ENCODE measurements at places on chromosomes 16 and 17. TPM values are rescaled to one million over a fixed set of nuclear protein-coding genes. Genes with fewer than 3 reads are reported as not detected.

TBC1D3 gene
- not detected for total RNA-seq

KRTAP9-6 gene
- total RNA-seq: not detected

CUEDC1 gene
- 10.7 TPM for total RNA-seq

TEX19 gene
- 0.38 TPM for total RNA-seq

SLC6A2 gene
- not detected for total RNA-seq

- DNase-seq: no peak
- no peak overlapping the region for H3K27ac ChIP-seq
- no peaks in the 10 kb centered on the region for H3K27me3 ChIP-seq
Measured at GRCh38 chr16:60655514-60656153, 1380.6 kb downstream of the CDH8 start.

DNA sequence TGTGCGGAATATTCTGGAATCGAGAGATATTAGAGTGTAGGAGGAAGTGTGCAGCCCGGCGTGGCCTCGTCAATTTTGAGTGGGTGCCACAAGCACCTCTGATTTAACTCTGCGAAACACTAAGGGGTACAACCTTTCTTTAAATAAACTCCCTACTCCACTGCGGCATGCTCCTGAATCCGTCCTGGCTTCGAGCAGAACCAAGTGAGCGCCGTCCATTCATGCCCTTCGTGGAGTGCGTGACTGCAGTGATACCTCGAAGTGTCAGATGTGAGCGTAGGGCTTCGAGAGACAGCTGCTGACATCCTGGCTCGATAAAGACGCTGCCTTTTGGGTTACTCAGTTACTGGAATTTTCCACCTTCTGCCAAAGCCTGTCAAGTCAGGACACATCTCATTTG, 128.8 kb downstream of the FOXL1 start:
- H3K27ac ChIP-seq: no peak overlapping the region
- no peaks in the 10 kb centered on the region for H3K36me3 ChIP-seq
- DNase-seq: no peak
- no peaks in the 10 kb centered on the region for H3K27me3 ChIP-seq
- H3K4me1 ChIP-seq: no peaks in the 10 kb centered on the region

GRCh38 chr16:82328881-82329469, 159.0 kb upstream of the MPHOSPH6 start:
- no peaks in the 10 kb centered on the region for H3K36me3 ChIP-seq
- no peaks in the 10 kb centered on the region for H3K4me1 ChIP-seq
- DNase-seq: no peak

- H3K4me1 ChIP-seq: peaks cover 12% of the 10 kb centered on the region
- H3K27me3 ChIP-seq: no peaks in the 10 kb centered on the region
- DNase-seq: peak; percentile 49
Measured at GRCh38 chr17:44007346-44008204, 3.2 kb downstream of the NAGS start.

DNA sequence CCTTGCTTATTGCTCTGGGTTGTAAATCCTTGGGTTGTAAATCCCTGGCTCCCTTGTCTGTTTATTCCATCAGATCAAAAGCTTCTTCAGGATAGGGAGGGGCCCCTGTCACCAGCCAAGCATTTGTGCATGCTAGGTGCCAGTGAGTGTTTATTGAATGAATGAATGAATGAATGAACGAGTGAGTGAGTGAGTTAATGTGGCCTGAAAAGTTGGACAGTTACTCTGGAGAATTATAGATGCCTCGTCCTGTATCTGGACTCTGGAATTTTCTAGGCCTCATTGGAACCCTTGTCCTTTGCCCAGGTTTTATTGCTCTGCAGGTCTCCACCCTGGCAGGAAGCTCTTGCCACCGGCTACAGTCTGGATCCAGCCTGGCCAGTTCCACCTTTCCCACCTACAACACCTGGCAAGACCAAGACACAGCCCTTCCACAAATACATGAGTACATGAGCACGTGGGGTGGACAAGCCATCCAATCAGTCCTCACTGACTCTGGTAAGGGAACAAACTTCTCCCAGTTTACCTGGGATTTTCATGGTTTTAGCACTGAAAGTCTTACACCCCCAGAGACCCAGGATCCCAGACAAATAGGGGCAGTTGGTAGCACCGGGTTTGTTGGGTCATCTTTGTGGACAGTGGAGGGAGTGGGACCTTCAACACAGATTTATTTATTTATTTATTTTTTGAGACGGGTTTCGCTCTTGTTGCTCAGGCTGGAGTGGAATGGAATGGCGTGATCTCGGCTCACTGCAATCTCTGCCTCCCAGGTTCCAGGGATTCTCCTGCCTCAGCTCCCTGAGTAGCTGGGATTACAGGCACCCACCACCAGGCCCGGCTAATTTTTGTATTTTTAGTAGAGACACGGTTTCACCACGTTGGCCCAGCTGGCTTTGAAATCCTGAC, 14.7 kb upstream of the CDH1 start:
- DNase-seq: no peak
- no peaks in the 10 kb centered on the region for H3K27me3 ChIP-seq
- H3K36me3 ChIP-seq: no peaks in the 10 kb centered on the region

DNA sequence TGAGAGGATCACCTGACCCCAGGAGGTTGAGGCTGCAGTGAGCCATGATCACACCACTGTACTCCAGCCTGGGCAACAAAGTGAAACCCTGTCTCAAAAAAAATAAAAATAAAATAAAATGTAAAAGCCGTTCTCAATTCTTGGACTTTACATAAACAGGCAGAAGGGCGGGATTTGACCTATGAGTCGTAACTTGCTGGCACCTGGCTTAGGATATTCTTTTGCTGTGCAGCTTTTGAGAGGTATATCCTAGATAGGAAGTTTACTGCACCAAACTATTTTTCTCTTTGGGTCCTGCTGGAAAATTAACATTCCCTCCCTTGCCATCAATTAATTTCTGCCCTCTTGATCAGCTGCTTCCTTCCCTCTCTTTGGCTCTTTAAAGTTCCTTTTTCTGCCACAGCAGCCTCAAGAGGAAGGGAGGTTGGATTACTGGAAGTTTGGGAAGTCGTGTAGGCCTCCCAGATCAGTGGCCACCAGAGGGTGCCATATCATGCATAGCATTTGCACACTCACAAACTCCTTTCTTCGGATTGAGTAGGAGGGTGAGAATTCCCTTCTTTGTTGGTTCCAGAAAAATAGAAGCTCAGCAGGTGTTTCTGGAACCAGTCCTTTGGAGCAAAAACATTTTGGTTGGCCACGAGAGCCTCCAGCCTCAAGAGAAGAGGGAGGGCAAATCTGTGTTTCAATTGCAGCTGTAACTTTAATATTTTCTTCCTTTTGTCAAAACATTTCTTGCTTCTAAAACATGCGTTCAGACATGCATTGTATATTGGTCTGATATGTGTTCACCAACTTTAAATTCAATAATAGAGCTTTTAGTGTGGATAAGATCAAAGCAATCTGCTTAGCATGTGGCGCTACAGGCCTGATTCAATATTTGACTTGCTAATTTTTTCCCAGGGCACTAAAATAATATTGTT, 147.3 kb downstream of the CCDC182 start:
- no peak overlapping the region for H3K4me3 ChIP-seq
- no peaks in the 10 kb centered on the region for H3K27me3 ChIP-seq
- DNase-seq: peak; percentile 79
- no peaks in the 10 kb centered on the region for H3K36me3 ChIP-seq
- H3K4me1 ChIP-seq: no peaks in the 10 kb centered on the region
- H3K27ac ChIP-seq: no peak overlapping the region

DNA sequence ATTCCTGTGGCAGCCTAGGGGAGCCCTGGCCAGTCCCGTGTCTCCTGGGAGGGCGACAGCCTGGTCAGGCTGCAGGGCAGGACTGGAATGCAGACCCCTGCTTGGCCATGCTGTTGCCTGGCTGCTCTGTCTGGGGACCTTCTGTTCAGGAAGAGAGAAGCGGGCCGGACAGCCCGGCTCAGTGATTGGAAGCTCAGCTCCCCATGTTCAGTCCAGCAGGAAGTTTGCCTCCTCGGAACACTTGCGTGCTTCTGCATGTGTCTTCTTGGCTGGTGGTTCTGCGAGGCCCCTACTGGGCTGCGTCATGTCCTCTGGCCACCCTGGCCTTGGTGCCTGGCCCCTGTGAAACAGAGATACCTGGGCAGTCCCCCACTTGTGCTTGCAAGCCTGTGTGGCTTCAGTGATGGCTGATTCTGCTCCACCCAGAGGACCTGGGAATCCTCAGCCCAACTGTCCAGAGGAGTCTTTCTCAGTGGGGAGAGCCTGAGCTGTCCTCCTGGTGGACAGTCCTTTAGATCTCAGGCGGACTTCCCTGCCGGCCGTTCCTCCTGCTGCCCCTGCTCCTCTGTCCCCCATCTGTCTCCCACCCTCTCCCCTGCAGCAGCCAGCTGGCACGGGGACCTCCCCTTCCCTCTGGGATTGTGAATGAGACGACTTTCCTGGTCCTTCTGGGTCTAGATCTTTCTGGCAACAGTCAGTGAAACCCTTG, 279.5 kb downstream of the SEC14L1 start:
- no peak for DNase-seq
- no peaks in the 10 kb centered on the region for H3K36me3 ChIP-seq
- H3K4me3 ChIP-seq: no peak overlapping the region

- no peaks in the 10 kb centered on the region for H3K36me3 ChIP-seq
- DNase-seq: no peak
- no peaks in the 10 kb centered on the region for H3K27me3 ChIP-seq
- H3K4me1 ChIP-seq: no peaks in the 10 kb centered on the region
- H3K4me3 ChIP-seq: no peak overlapping the region
Measured at GRCh38 chr17:11608396-11608795, 10.1 kb downstream of the DNAH9 start.

DNA sequence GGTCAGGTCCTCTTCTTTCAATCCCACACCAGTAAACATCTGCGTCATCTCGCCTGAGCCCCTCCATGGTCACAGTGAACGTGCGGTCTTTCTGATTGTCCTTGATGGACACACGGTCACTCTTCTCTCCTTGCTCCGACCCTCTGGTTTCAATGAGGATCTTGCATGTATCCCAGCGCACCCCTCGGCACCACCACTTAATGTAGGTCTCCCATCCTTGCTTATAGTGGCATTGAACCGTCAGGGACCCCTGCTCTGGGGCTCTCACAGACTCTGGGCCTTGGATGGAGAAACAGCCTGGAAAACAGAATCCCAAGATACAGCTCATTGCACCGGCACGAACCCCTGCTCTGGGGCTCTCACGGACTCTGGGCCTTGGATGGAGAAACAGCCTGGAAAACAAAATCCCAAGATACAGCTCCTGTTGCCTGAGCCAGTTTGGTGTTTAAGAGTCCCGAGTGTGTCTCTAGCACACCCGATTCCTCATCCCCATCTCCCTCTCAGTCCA, 5.4 kb downstream of the CD300LB start:
- H3K27ac ChIP-seq: no peak overlapping the region
- peaks cover 2% of the 10 kb centered on the region for H3K27me3 ChIP-seq
- H3K36me3 ChIP-seq: no peaks in the 10 kb centered on the region
- no peak overlapping the region for H3K4me3 ChIP-seq

DNA sequence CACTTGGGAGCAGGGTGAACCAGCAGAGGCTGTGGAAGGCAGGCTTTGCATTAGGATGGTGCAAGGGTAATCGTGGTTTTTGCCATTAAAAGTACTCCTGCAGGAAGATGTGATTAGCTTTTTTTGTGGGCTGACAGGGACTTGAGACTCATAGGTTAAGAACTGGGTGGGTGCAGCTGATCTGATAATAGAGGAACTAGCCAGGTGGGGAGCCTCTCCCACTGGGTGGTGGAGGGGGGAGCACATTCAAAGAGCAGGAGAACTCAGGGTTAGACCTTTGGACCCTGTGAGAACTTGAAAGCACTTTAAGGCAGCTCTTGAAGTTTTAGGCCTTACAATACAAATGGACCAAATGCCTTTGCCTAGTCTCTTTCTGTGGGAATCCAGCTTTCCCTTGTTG, 32.4 kb downstream of the CCL4 start:
- H3K27me3 ChIP-seq: no peaks in the 10 kb centered on the region
- DNase-seq: no peak
- H3K36me3 ChIP-seq: no peaks in the 10 kb centered on the region
- no peak overlapping the region for H3K27ac ChIP-seq

- H3K4me1 ChIP-seq: no peaks in the 10 kb centered on the region
- H3K36me3 ChIP-seq: no peaks in the 10 kb centered on the region
- H3K27ac ChIP-seq: no peak overlapping the region
- H3K27me3 ChIP-seq: no peaks in the 10 kb centered on the region
- DNase-seq: no peak
- H3K4me3 ChIP-seq: no peak overlapping the region
Measured at GRCh38 chr17:41163828-41164227, 3.3 kb upstream of the KRTAP4-4 start.

GRCh38 chr16:30186782-30187555, 3.6 kb downstream of the CORO1A start:
- DNase-seq: no peak
- H3K27me3 ChIP-seq: peaks cover 14% of the 10 kb centered on the region
- H3K4me1 ChIP-seq: peaks cover 3% of the 10 kb centered on the region
- H3K27ac ChIP-seq: no peak overlapping the region
- no peak overlapping the region for H3K4me3 ChIP-seq
- no peaks in the 10 kb centered on the region for H3K36me3 ChIP-seq

- no peak overlapping the region for H3K4me3 ChIP-seq
- DNase-seq: no peak
- no peaks in the 10 kb centered on the region for H3K4me1 ChIP-seq
Measured at GRCh38 chr16:12486386-12486785, 317.3 kb downstream of the CPPED1 start.

DNA sequence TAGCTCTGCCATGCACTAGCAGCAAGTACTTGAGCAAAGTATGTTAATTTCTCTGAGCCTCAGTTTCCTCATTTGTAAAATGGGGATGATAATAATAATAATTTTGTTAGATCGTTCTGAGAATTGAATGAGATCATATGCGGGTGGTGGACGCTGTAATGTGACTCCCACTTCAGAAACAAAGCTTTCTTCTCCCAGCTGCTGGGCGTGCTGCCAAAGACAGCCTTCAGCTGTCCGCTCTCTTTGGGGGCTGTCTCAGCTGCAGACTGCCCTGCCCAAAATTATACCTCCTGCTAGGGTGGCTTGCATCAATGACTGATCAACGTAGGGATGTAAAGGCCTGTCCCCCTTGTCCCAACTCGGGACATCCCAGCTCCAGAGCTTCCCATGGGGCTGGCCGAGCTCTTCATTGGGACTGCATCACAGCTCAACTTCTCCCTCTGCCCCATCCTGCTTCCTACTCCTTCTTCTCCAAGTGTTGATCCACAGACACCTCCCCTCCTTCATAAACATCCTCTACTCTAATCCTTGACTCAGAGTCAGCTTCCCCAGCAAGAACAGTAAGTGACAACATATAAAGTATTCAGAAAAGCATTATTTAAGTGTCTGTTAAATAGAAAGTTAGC, 30.7 kb upstream of the CDH5 start:
- H3K4me3 ChIP-seq: no peak overlapping the region
- no peaks in the 10 kb centered on the region for H3K36me3 ChIP-seq
- H3K4me1 ChIP-seq: no peaks in the 10 kb centered on the region
- no peaks in the 10 kb centered on the region for H3K27me3 ChIP-seq

DNA sequence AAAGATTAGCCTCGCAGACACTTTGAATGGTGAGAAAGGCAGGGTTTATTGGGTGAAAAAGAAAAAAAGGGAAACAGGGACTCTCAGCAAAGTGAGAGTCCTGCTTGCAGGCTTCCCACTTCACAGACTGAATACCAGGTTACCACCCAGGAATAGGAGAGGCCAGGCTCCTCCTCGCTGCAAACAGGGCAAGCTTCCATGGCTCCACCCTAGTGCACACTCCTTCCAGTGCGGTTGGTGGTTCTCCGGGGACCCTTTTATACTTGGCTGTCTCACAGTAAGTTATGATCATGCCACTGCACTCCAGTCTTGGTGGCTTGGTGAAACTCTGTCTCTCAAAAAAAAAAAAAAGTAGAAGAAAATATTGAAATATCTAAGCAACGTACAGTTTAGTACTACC, 30.5 kb upstream of the CDH8 start:
- no peaks in the 10 kb centered on the region for H3K36me3 ChIP-seq
- H3K27me3 ChIP-seq: no peaks in the 10 kb centered on the region
- no peak overlapping the region for H3K4me3 ChIP-seq
- H3K27ac ChIP-seq: no peak overlapping the region
